Pulmonary artery endothelial cell (primary cell): ENCODE measurements at places on chromosomes 2 and 18. TPM values are rescaled to one million over a fixed set of nuclear protein-coding genes. Genes with fewer than 3 reads are reported as not detected.

DNA sequence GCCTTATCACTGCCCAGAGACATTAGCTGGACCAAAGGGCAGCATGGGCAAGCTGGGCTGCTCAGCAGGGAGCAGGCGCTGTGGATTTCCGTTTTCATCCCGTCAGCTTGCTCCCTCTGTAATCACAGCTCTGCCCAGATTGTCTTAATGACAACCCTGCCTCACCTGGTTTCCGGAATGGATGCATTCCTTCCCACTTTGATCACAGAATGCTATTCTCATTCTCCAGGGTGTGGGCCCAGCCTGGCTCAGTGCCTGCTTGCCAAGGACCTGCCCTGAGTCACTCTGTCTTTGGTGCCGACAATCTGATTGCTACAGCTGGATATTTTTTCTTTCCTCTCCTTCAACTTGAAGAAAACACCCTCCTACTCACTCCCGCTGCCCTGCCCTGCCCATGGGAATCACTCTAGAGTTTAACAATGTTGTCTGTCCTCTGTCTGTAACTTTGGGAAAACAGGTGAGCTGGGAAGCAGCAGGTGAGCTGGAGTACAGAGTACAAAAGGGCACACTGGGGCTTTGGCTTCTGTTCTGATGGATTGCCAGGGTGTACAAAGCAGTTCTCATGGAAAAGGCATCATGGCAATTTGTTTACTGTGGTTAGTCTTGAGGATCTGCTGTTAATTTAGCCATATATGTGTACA lies 27.2 kb upstream of the FAM136A start:
- no peak for DNase-seq

- no peak for DNase-seq
Observed at GRCh38 chr2:215347878-215348277, 36.0 kb downstream of the ATIC start.

GRCh38 chr2:114651933-114652332 lies 209.5 kb downstream of the DPP10 start:
- DNase-seq, result no peak

DNA sequence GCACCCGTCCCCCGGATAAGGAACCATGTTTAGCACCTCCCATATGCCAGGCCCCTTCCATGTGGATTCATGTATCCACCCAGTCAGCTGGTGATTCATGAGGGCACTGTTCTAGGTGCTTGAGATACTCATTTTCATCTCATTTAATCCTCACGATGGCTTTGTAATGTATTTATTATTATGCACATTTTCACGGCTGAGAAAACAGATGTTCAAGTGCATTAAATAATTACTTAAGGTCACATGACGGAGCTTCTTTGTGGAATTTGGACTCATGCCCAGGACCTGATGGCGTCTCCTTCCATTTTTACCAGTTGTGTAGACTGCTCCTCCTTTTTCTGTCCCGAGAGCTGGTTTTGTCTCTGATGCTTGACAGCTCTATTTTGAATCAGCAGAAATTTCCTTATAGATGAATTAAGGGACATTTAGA lies 72.2 kb upstream of the RBM44 start:
- peak; percentile 73 for DNase-seq

DNA sequence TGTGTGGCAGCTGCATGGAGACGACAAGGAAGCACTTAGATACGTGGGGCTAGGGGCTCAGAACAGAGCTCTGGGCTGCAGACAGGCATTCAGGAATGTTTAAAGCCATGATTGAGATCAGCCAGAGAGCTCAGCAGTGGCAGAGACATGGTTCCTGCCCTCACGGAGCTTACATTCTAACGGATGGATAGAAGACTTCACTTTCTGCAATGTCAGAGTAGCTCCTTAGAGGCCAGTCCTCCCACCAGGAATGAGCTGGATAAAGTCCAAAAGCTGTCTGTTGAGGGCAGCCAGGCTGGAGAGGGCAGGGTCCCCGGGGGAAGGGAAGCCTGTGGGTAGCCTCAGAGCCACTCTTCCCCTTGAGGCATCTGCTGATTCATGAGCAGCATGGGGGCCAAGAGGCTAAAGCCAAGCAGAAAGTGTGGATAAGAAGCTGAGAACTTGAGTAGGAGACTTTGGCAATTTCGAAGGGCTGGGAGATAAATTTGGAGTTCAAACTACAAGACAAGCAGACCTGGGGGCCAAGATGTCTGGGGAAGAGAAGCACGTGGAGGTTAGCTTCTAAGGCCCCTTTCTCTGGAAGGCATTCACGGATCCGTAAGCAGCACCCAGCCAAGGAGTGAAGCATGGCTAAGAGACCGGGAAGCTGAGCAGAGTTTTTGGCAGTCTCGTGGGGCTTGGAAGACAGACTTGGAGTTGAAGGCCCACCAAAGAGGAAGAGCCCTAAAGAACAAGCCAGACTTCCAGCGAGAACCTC lies 9.7 kb upstream of the CIB4 start:
- DNase-seq, result no peak

DNA sequence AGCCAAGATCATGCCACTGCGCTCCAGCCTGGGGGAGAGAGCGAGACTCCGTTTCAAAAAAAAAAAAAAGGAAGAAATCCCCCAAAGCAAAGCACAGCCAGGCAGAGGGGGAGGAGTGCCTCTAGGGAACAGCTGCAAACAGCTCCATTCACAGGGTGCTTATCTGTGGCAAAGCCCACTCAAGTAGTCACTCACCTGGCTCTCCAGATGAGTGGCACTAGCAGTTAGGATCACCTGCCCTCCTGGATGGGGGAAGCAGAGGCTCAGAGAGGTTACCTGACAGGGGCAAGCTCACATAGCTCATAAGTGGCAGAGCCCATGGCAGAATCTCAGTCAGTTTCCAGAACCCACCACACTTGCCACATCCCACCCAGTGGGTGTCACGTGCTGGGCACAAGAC lies 30.3 kb downstream of the TFCP2L1 start:
- DNase-seq, result no peak

GRCh38 chr2:235183786-235184185 lies 232.0 kb downstream of the SH3BP4 start:
- no peak for DNase-seq

DNA sequence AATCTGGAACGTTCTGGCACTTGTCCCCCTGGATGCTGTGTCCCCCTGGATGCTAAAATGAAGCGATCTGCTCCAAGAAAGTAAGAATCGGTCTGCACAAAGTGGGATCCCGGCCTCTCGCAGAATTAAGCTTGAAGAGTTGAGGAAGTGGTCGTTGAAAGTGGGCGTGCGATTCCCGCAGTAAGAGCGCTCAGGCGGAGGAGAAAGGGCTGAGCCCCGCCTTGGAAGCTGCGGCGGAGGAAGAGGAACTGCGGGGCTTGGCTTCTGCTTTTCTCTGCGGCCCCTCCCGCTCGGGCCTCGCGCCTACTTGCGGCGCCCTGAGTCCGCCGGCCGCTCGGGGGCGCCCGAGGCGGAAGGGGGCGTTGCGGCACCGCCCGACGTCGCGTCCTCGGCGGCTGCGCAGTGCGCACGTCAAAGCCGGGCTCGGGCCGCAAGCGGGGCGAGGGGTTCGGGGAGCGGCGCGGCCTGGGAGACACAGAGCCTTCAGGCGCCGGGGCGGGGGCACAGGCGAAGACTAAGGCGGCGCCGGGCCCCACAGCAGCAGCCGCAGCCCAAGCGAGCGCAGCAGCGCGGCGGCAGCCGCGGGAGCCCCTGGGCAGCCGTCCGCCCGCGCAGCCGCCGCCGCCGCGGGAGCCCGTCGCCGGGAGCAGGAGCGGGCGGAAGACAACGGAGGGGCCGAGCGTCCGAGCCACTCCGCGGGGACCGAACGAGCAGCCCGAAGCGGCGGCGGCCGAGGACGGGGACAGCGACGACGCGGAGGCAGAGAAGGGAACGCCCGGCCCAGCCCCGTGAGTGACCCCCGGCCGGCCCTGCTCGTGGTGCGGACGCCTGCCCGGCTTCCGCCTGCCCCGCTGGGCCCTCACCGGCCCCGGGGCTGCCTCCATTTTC lies at the start of gene CAB39:
Gene CAB39, plus strand, starts transcription at position 400 of the 888 bp plus-strand sequence. CDS start 47,160 bp downstream, outside the sequence.
- peak; percentile 61 for DNase-seq

GRCh38 chr2:70369082-70369481 lies 67.2 kb upstream of the FAM136A start:
- no peak for DNase-seq

DNA sequence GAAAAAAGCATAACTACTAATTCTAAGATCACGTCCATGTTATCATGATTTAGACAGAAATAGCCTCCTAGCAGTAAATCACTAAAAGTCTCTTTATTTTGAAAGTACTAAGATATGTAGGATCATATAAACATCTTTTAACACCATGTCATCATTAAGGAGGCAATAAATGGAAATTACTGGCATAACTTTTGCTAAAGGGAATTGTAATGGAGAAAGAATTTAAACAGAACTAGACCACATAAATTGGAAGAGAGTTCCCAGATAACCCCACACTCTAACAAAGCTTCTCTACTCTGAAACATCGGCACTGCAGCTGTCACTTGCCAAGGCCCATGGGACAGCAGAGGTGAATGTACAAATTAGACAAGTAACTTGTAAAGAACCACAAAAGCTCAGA lies 29.5 kb downstream of the STK39 start:
- DNase-seq, result no peak

DNA sequence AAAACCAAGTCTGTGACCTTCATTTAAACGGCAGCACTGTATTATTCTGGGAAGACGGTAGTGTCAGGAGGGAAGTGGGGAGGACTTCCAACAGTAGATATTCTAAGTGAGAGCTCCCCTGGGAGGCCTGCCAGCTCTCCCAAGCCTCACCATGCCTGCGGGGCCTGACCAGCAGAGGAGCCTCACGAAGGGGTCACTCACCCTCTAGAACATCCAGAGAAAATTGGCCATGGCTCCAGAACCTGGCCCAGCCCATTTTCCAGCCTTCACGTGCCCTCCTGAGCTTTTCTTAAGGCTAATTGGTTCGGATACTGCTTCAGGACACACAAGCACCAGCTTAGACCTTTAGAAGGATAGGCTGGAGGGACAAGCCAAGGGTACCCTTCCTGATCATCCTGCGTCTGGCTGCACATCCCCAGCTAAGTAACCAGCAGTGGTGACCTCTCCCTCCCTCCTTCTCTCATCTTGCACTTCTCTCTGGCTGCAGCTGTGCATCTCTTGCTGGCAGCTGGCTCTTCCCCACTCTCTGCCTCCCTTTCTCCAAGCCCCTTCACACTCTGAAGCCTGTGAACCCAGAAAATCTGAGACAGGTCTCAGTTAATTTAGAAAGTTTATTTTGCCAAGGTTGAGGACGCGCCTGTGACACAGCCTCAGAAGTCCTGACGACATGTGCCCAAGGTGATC lies 120.1 kb upstream of the PKDCC start:
- DNase-seq, result no peak

DNA sequence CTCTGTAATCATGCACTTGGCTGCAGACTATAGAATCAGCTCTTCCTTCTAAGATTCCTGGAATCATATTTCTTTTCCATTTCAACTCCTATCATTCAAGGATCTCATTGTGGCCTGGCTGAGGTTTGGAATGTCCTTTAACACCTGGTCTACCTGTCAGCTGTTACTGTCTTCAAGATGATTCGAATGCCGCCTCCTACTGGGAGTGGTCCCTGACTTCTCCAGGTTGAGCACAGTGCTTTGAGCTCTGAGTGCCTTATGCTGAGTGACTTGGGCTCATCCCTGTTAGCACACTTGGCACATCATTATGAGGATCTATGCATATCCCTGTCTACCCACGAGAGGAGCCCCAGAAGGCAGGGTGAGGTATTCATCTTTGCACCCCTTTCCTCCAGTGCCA lies 87.6 kb downstream of the MARCHF4 start:
- no peak for DNase-seq

DNA sequence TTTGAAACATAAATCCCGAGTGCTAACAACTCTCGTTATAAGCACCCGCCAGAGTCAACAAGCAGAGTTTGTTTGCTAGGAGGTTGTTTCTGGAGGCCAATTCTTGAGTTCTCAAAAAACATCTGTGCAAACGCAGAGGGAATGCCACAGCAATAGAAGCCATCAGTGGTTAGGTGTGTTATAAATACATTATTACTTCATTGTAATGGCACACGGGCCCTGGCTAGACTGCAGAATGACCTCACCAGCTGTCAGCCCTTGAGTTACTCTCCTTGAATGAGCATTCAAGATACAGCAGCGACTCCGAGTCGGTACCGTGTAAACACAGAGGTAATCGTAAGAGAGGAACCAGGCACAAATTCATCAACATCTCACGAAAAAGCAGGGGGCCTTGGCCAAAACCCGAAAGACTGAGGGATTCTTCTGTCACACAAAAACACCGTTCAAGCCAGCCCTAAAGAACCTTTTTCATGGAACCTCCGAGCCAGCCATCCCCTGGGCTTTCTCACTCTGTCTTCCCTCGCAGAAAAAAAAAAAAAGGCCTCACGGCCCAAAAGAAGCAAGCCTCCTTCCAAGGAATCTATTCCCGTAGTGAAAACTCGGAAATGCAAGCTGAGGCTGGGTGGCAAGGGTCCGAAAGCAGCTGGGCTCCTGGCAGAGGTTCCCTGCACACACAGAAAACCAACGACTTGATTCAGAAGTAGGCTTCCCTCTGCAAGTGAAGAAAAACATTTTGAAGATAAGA lies 133.7 kb upstream of the MEIS1 start:
- no peak for DNase-seq

DNA sequence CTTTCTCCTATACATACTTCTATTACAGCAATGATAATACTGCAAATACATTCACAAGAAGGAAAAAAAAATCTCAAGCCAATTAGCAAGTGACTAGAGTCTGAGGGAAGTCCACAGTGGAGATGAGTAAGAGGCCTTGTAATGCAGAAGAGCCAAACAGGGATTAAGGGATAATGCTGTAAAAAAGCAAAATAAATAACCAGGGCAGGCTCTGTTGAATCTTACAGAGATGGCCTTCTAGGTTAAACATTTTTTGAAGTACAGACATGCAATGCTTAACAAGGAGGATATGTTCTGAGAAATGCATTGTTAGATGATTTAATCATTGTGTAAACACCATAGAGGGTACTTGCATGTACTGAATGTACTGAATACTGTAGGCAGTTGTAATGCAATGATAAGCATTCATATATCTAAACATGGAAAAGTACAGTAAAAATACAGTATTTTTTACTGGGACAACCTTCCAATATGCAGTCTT lies 122.1 kb upstream of the RMDN2 start:
- no peak for DNase-seq

GRCh38 chr2:212538305-212539071 lies at the start of gene ERBB4:
Gene ERBB4, minus strand, starts transcription at chr2:212538802. Its CDS starts 272 bp downstream, at chr2:212538530.
- no peak for DNase-seq

GRCh38 chr18:75211953-75212750 lies 1.6 kb downstream of the TSHZ1 start:
- DNase-seq, result no peak

- no peak for DNase-seq
Observed at GRCh38 chr2:66981074-66981473, 416.1 kb upstream of the ETAA1 start.

- no peak for DNase-seq
Observed at GRCh38 chr2:46706264-46706983, 209.2 kb downstream of the MCFD2 start.

DNA sequence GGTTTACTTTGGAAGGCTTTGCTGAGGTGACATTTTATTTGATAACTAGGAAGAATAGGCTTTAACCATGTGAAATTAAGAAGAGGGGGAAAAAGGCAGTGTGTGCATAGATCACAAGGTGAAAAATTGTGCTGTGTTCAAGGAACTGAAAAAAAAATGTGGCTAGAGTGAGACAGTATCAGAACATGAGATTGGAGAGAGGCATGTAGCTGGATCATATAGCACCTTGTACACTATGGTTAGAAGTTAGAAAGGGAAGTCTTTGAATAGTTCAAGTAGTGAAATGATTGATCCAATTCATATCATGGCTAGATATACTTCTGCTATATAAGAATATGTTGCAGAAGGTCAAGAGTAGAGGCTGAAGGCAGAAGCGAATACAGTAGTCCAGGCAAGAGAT lies 12.3 kb upstream of the TNFRSF11A start:
- DNase-seq, result no peak

The GALNT3 gene
- total RNA-seq, result 0.11 and 0.13 TPM in 2 replicates

The UNC50 gene
- total RNA-seq, result 38.3 and 41.6 TPM in 2 replicates

The WNT10A gene
- total RNA-seq, result not detected in 2 replicates

The GALR1 gene
- total RNA-seq, result not detected in 2 replicates

The CACNB4 gene
- total RNA-seq, result 0.13 and 0.21 TPM in 2 replicates

The NEURL3 gene
- total RNA-seq, result not detected in 2 replicates

The CNDP1 gene
- not detected in 2 replicates for total RNA-seq
